ACHN (cell line): ENCODE measurements at places on chromosomes 11 and 22.

- peak; percentile 51 for DNase-seq
Measured at GRCh38 chr22:45602824-45603595, 68.6 kb upstream of the ATXN10 start.

DNA sequence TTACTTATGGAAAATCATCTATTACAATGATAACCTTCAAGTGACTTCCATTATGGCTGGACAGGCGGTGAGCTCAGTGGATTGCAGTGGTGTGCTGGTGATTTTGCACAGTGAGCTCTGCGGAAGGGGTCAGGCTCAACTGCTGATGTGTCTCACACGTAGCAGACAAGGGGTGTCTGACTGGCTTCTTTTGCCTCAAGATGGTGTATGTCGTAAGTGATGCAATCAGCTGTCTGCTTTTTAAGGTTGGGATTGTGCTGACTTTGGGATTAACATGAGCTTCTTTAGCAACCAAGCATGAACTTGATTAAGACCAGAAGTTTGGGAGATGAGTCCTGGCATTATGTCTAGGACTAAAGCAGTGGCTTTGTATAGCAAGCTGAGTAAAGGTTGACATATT, 49.5 kb downstream of the POLD3 start:
- DNase-seq: no peak

GRCh38 chr11:2770096-2770751, 70.4 kb upstream of the KCNQ1OT1 start:
- no peak for DNase-seq

GRCh38 chr22:49087198-49087597, 740.5 kb downstream of the BRD1 start:
- no peak for DNase-seq

DNA sequence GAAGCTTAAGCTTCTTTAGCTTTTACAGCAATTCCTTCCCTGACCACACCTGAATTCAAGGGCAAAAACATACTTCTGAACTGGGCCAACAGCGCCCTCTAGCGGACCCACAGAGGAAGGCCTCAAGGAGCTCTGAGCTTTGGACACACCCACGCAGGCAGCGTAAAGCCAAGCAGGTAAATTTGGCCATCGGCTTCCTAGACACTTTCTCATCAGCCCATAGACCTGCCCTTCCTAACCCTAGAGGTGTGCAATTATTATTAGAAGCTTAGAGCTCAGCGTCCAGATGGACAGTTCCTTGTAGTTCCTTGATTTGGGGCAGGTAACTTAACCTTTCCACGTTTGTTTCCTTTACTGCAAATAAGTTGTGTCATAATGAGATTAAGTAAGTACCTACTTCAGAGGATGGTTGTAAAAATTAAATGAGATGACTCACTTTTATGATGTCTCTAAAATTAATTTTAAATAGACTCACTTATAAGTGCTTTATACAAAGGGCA, 25.7 kb upstream of the HMGXB4 start:
- peak; percentile 75 for DNase-seq

GRCh38 chr22:30204742-30205111, 41.8 kb downstream of the LIF start:
- DNase-seq: no peak

- DNase-seq: no peak
Measured at GRCh38 chr22:31998784-31999385, 44.2 kb upstream of the SLC5A1 start.

DNA sequence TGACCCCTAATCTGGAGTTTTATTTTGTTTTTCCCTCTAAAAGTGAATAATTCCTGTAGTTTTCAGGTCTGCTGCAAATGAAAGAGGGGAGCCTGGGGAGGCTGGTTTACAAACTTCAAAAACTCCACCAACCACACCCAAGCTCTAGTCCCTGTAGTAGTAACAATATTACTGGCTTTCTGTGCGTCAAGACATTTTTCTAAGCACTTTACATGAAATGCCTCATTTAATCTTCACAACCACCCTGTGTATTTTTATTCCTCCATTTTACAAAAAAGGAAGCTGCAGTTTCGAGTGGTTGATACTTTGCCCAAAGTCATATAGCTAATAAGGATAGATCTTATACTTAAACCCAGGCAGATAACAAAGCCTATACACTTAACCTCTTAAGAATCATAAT, 23.5 kb downstream of the CTNND1 start:
- DNase-seq: no peak

DNA sequence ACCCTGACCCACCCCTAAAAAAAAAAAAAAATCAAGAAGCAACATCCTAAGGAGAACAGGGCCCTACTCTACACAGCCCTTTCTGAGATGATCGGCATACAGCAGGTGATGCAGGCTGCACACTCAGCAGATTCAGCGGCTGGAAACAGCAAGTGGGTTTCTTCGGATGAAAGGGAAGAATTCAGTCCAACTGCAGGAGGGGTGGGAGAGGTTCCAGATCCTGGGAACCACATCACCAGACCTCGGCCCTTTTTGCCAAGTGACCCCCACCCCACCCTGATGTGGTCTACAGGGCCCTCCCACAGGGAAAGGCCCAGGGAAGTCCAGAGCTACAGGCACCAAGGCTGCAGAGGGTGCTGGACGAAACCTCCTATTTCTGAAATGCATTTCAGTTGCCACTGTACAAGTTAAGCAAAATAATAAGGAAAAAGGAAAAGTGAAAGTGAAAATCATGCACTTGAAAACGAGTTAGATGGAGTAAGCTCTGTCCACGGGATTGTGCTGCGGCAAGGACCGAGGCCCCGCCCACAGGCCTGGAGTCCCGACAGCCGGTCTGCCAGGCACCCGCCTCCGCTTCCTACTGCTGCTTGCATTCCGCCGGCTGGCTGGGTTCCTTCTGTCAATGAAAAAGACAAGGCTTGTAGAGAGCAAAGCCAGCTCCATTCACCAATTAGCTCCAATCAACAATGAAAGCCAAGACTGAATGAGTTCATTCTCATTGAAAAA, 16.0 kb upstream of the PHLDA2 start:
- peak; percentile 46 for DNase-seq

GRCh38 chr22:34866081-34866480, 199.9 kb upstream of the ISX start:
- no peak for DNase-seq

DNA sequence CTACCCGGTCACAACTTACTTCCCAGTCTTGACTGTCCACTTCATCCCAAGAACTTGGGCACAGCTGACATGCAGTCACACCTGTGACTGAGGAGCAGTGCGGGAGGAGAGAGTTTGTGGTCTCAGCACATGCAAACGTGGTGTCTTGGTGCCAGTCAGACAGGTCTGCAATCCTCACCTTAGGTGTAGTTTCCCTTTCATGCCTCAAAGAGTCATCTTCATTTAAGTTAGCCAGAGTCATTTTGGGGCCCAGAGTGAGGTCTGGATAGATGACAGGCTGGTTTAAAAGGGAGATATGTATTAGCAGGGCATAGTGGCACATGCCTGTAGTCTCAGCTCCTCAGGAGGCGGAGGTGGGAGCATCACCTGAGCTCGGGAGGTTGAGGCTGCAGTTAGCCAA, 108.5 kb upstream of the SORL1-AS1 start:
- no peak for DNase-seq

DNA sequence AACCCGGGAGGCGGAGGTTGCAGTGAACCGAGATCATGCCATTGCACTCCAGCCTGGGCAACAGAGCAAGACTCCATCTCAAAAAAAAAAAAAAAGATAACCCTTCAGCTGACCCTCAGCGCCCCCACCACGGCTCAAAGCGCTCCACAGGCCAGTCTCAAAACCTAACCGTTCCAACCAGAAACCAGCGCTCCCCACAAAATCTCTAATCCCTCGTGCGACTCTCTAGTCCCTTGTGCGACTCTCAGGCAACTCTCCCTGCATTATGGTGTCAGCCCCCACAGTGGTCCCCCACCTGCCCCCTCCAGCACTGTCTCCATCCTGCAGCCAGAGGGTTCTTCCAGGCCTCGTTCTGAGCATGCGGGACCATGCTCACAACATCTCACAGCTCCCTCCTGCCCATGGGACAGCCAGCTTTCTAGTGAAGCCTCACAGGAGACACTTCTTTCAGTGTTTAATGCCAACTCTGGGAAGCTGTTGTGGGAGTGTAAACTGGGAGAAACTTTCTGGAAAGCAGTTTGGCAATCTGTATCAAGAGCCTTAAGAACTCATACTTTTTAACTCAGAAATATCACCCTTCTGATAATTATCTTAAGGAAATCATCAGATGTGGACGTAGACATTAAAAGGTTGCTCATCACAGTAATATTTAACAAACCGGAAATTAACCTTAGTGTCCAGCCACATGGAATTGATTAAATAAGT, 4.2 kb upstream of the RASGRP2 start:
- DNase-seq: no peak

GRCh38 chr11:47527186-47527585, 25.7 kb downstream of the CELF1 start:
- no peak for DNase-seq

DNA sequence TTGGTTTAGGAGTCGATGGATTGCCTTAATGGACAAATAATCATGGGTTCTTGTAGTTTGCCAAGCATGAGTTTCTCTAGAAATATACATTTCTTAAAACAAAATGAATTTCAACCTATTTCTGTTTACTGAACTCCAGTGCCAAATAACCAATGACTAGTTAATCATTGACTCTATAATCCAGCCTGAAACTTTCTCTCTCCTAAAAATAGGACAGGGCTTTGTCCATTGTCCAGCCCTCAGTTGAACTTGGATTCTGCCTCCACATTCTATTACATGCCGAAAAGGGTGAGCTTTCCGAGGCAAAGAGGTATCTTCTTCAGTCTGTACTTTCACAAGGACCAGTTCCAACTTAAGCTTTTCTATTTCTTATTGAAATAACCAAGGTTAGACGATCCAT, 23.2 kb upstream of the CAT start:
- no peak for DNase-seq

DNA sequence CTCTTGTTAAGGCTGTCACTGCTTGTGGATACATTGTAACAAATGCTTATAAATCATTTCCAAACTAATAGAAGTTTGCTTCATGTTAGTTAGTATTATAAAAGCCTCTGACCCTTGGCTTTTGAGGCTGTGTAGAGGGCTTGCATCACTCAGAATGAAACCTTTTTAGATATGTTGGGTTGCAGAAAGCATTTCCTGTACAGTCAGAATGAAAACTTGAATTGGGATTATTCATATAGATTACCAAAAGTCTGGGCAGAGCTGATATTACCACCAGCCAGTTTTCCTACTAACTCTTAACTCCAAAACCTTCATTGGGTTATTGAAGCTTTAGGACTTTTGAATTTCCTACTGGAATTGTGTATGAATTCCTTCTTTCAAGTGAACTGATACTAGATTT, 12.0 kb downstream of the KMT2A start:
- DNase-seq: no peak

DNA sequence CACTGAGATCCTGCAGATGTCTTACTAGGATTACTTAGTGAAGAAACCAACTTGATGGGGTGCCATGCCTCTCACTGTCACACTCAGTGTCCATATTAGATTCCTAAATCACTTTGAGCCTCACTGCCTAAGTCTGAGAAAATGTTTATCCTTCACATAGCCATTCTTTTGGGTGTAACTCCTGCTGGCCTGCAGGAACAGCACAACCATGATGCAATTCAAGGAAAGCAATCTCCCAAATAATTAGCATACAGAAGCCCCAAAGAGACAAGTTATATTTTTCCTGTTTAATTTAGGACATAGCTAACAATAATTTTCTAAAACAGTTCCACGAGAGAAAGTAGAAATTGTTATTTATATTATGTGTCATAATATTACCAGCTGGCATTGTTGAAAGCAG, 655.5 kb downstream of the KCNA4 start:
- DNase-seq: no peak

- DNase-seq: no peak
Measured at GRCh38 chr11:114049050-114049449, 10.5 kb upstream of the ZBTB16 start.
